ENCODE measurements at places on chromosomes 3 and 15.

GRCh38 chr15:98878172-98878571 is 129.4 kb downstream of the PGPEP1L start:
- no peak for DNase-seq

DNA sequence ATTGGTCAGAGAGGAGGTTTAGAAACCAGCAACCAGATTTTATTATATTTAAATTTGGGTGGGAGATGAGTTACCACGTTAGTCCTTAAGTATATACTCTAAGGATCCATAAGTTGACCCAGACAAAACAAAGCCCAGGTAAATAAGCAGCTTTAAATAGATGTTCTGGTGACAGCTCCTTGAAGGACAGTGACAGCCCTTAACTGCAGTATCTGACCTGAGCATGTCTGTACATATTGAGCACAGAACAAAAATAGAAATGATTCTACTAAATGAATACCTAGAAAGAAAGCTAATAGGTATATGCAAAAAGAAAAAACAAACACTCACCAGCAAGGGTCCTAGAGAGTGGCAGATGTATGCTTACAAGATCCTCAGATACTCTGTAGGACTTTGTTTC is 63.0 kb downstream of the UBR1 start:
- DNase-seq: no peak

DNA sequence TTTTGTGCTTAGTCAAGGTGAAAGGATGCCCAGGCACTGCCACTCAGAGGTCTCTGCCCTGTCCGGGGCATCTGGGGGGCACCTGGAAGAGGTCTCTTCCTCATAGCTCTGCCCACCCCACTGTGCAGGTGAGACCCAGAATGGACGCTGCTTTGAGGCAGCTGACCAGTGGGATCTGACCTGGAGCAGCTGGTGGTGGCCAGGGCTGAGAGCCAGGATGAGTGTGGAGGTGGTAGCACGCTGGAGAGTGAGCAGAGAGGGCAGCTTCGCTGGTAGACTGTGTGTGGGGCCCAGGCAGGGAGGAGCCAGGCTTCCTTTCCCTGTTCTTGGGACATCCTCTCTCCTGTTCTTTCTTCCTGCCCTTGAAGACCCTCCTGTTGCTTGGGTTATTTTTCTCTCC is 32.2 kb upstream of the PLA2G4E start:
- no peak for DNase-seq

- DNase-seq: no peak
These were observed 33.2 kb downstream of the MKRN2 start for GRCh38 chr3:12590096-12590495.

DNA sequence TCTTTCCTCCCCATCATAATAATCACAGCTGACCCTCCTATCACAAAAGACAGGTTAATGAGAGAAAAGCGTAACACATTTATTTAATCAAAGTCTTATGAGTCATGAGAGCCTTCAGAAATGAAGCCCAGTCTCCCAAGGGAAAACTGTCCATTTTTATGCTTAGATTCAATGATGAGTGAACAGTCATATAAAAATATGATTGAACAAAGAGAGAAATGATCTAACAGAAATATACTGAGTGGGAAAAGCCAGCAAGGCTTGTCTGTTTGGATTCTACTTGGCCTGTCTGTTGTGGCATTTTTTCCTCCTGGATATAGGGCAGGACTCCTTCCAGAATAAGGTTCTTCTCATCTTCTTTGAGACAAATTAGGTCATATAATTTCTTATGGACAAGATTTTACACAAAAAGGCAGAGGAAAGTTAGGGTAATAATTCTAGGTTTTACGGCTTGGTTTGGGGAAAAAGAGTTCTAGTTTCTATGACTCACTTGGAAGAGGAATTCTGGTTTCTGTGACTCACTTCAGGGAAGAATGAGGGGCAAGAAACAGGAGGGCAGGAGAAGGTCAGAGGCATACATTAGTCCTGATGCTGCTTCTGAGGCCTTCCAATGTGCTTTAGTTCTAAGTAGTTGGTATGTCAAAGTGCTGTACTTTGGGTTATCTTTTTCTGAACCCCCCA is 534.2 kb downstream of the ZIC1 start:
- no peak for DNase-seq

- no peak for DNase-seq
These were observed 346.1 kb downstream of the CHST2 start for GRCh38 chr3:143465666-143466065.

DNA sequence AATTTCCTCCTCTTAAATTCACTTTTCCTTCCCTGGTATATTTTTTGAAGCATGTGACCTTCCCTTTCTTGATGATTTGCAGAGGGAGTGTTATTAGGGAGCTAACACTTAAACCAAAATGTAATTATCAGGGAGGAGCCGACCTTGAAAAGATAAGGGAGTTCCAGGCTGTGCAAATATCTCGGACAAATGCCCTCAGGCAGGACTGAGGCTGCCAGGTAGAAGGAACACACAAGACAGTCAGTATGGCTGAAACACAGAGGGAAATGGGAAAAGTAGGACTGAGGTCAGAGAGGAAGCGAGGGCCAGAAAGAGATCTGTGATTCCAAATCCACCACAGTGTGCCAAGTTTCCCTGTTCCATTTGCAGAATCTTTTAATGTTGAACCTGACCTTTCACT is 221.0 kb downstream of the CNTN3 start:
- DNase-seq: no peak

- no peak for DNase-seq
These were observed 200.2 kb upstream of the LRRN1 start for GRCh38 chr3:3599016-3599415.

DNA sequence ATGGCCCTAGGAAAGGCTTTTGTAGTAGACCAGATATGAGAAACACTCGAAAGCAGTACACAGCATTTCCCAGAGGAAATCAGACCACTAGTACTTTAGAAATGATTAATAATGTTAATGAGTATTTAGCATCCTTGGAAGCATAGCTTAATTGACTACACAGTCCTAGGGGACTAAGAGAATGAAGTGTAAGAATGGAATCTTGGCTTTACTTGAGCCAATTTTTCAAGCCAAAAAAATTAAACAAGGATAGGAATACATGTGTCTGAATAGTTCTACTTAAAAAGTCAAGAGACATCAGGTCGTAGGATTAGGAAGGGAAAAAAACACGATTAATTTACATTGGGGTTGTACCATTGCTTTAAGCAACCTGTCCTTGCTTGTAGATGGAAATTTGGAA is 38.2 kb downstream of the DPPA2 start:
- DNase-seq: no peak

GRCh38 chr3:46904303-46905212 is 27.0 kb downstream of the PTH1R start:
- DNase-seq: no peak

DNA sequence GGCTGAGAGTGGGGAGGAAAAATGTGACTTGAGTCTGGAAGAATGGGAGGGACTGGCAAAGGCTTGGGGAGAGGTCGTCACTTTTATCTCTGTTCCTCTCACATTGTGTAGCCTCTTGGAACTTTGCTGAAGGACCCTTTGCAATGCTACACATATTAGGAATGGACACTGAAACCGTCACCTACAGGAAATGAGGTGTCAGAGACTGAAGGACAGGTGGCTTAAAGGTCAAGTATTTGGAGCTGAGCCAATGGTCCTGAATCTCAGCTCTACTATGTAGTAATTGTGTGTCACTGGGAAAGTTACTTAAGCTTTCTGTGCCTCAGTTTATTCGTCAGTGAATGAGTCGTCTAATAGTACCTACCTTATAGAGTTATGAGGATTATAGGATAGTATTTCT is 14.7 kb downstream of the MCTP2 start:
- DNase-seq: no peak

Data from activated CD4-positive, alpha-beta T cell treated with anti-CD3 and anti-CD28 coated beads, Interleukin-2, amount 50 U/mL, for 4 hours (primary cell).